ENCODE measurements at places on chromosomes 11 and 22.

DNA sequence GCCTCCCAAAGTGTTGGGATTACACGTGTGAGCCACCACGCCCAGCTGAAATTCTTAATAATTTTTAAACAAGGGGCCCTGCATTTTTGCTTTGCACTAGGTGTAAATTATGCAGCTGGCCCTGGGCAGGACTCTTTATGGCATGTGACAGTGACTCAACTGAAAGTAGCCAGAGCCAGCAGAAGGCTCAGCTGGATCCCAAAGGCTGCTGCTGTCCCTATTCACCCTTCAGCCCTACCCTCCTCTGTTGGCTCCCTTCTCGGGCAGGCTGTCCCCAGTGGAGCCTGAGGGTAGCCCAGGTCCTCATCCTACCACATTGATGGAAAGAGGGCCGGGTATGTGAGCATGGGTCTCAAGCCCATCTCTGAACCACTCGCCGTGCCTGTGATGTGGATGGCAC is 45.6 kb downstream of the CD82 start:
- DNase-seq = no peak

- DNase-seq = no peak
Observed at GRCh38 chr11:17150521-17150920, 57.3 kb downstream of the PIK3C2A start.

- DNase-seq = no peak
Observed at GRCh38 chr11:132858223-132858622, 674.1 kb downstream of the OPCML start.

- no peak for DNase-seq
Observed at GRCh38 chr11:32280339-32280738, 155.0 kb downstream of the WT1 start.

GRCh38 chr11:115598257-115598901 is 94.2 kb upstream of the CADM1 start:
- DNase-seq = no peak

DNA sequence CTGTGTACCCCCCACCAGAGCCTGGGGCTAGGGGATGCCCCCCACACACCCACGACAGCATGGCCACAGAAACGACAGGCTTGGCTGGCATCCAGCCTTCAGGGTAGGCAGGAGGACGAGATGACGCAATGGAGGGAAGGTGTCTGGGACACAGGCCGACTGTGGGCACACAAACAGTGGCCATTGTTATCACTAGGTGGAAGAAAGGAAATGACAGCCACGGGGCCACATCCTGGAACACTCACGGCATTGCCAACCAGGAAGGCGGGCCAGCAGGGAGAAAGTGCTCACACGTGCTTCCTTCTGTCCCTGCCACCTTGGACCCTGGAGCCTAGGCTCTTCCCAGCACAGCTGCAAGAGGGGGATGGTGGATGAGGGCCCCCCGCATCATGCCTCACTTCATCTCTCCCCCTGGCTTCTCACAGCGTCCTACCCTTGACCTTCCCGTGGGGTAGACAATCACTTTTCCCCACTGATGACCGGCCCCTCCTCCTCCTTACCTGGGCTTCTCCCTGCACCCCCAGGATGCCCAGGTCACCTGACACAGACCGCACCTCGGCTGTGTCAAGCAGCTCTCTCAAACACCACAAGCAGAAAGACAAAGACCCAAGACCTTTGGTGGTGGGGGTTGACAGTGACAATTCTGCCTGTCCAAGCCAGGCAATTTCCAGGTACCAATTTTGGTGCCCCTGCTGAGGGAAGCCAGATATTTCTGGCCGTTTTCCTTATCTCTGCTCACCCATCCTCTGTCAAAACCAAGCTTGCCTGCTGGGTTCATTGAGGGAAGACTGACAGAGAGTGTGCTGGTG is 8.6 kb downstream of the PLA2G6 start:
- no peak for DNase-seq

Data from smooth muscle cell of the brain vasculature (primary cell).